Midbrain (tissue), 1 donor: ENCODE measurements at places on chromosomes 3 and 15.

GRCh38 chr3:157058392-157059071 is 101.4 kb downstream of the CCNL1 start:
- DNase-seq, result no peak

DNA sequence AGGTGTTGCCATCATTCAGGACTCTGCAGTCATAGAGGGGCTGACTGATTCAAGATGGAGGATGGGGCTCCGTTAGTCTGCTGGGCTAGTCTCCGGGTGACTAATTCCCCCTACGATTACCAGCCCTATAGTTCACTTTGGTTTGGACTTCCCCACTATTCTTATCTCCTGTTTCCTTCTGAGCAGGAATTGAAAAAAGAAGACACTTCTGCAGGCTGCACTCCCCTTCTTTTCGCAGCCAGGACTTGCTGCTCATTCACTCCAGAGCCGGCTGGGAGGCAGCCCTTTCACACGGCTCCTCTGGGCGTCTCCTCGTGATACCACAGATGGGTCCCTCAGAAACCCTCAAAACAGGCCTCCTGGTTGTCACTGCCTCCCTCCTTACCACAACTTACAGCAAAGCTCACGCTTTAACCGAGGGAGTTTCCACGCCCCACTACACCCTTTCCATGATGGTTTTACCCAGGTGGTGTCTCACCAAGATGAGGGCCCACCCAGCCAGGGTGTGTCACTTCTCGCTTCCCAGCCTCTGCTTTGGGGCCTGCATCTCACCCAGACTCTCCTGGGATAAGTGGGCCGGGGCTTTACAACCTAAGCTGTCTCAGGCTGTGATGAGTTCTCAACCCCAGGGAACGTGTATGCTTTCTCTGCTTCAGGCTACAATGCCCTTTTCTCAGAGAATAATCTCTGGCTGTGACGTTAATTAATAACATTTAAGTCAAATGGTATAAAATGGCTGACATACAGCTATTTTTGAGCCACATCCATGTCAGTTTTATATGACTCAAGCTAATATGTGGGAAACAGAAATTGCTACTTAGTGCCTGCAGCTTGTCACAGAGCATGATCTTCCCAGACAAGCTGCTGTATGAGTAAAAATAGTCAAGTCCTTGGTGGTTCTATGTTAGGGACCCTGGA is 11.9 kb downstream of the CX3CR1 start:
- no peak for DNase-seq

DNA sequence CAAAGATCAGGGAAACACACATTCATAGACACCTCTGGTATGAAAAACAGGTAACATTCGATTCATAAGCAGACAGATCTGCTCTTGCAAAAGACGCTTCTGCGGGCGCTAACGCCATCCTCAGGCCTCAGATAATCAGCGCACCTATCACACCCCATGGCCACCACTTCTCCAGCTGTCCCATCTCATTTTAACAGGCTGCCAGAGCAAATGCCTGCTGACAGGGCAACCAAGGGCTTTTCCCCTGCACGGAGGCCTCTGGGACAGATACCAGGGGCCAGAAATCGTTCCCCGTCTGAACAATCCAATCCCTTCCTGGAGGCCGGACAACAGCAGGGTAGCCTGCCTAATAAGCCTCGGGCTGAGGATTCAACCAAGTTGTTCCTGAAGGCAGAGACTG is 15.2 kb downstream of the ABCC5 start:
- DNase-seq, result no peak

DNA sequence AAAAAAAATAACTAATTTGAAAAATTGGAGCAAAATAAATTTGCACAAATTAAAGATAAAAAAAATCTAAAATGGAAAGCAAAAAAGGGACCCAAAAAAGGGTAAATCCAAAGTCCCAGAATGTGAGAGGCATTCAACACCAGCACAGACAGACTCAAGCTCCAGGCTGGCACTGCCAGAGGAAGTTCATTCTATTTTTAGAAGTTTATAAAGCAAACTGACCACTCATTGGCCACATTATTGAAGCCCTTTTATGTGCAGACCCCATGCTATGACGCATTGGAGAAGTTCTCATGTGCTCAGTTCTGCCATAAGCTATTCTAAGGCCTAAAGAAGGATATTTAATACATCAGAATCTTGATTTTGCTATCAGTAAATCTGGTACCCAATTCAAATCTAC is 17.6 kb upstream of the BOC start:
- DNase-seq, result no peak

DNA sequence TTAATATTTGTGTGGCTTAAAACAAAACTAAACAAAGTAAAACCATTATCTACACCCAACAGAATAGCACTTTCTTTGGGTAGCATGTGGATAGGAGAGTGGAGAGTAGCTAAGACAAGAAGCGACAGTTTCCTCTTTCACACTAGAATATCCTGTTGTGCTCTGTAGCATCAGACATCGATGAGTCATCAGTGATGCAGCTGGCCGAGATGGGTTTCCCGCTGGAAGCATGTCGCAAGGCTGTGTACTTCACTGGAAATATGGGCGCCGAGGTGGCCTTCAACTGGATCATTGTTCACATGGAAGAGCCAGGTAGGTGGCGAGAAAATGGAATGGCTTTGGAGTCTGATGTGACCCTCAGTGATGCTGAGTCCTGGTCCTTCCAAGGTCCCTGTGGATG is 108.1 kb downstream of the USP13 start:
- DNase-seq, result no peak

- DNase-seq, result no peak
These were observed 29.8 kb downstream of the RARB start for GRCh38 chr3:25457671-25458419.

- no peak for DNase-seq
These were observed 435.4 kb upstream of the GOLIM4 start for GRCh38 chr3:168531116-168531515.

DNA sequence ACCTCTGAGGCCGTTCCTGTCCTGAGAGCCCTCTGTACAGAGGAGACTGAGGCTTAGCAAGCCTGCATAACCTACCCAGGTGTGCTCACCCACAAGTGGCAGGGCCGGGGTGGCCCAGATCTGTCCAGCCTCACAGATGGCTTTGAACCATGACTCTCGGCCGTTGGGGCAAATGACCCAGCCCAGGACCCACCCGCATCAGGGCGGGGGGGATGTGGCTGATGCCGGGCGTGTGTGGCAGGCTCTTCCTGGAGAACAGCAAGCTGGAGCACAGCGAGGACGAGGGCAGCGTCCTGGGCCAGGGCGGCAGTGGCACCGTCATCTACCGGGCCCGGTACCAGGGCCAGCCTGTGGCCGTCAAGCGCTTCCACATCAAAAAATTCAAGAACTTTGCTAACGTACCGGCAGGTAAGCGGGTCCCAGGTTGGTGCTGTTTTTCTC is 133.5 kb downstream of the LRRK1 start:
- no peak for DNase-seq

GRCh38 chr3:141808586-141808985 is 45.4 kb downstream of the GRK7 start:
- DNase-seq, result no peak

DNA sequence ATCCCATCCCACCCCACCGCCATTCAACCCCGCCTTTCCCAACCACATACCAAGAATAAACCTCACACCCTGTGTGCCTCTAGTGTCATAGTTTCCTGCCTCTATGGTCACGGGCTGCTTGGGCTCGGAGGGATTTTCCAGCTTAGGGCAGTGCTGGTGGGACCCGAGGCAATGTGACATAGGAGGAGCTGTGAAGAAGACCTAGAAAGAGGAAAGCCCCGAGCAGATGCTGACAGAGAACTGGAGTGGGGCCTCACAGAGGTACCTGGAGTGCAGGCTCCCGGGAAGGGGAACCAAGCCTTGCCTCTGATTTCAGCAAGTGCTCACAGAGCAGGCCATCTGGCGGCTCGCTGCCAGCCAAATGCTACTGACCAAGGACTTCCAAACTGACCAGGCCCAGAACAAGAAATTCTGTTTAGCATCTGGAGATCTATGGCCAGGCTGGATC is 27.5 kb downstream of the BHLHE40 start:
- DNase-seq, result no peak

- no peak for DNase-seq
These were observed 297.5 kb upstream of the STT3B start for GRCh38 chr3:31235062-31235700.

DNA sequence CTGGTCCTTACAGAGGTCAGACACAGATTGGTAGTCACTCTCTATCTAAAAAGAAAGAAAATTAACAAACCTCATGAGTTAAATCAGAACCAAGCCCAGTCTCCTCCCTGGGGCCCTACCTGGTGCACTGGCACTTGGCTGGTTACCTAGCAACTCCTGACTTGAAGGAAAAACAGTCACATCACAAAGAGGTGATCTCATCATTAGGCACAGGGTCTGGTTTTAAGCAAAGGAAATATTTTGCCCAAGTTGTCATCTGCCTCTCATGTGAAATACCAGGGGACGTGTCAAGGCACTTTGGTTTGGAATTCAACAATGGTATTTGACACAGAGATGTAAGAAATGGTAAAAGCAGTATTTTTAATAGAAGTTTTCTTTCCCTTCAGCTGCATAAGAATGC is 47.7 kb upstream of the FMN1 start:
- DNase-seq, result no peak

DNA sequence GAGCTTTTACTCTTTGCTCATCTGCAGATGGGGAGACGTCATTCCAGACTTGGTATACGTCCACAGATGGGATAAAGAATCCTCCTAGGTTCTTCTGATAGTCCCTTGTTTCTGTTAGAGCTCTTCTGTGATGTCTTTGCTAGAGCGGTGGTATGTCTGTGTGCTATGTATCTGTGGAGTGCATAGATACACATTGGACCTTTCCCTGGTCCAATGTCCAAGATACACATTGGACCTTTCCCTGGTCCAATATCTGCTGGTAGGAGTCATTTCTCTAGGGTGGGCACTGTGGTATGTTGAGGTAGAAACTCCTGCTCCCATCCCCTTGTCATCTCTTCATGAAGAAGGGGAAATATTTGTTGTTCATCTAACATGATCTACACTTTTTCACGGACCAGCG is 47.5 kb upstream of the LPP start:
- DNase-seq, result no peak

- no peak for DNase-seq
These were observed 24.1 kb downstream of the TMEM40 start for GRCh38 chr3:12734960-12735359.

DNA sequence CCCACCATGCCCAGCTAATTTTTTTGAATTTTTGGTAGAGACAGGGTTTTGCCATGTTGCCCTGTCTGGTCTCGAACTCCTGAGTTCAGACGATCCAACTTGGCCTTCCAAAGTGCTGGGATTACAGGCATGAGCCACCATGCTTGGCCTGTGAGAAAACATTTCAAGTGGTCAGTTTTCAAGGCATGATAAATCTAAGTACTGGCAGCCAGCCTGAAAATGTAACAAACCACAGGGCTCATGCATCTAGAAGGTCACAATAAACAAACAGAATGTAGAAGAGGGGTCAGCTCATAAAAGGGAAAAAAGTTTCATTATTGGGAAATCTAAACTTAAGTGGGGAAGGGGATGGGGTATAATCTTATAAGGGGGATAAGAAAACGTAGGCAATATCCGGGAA is 39.9 kb downstream of the PPCDC start:
- no peak for DNase-seq

- DNase-seq, result no peak
These were observed 223.2 kb downstream of the MTHFS start for GRCh38 chr15:79673416-79674123.

GRCh38 chr3:111012388-111013248 is 59.0 kb upstream of the NECTIN3 start:
- DNase-seq, result no peak

GRCh38 chr3:4996223-4996765 is 17.1 kb downstream of the BHLHE40 start:
- no peak for DNase-seq

DNA sequence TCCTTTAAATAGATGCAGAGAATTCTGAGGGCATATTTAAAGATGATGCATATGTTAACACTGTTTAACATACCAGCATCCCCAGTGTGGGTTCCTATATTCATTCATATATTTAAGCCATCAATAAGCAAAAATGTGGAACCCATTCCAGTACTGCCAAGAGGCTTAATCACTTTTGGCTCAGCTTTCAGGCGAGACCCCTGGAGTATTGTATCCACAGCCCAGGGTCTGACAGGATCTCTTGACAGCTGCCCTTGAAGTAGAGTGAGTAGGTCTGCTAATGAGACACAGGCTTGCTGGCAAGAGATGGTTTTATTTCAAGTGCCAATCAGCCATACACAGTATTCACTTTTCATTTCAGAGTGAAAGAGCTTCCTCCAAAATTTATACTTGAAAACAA is 367.3 kb downstream of the OCA2 start:
- no peak for DNase-seq

GRCh38 chr3:143339451-143339850 is 219.9 kb downstream of the CHST2 start:
- no peak for DNase-seq

- no peak for DNase-seq
These were observed 25.1 kb upstream of the ANKRD34C start for GRCh38 chr15:79257454-79257853.

GRCh38 chr3:53490459-53490968 is 3.9 kb upstream of the CACNA1D start:
- DNase-seq, result no peak

GRCh38 chr3:174891524-174892203 is 32.5 kb downstream of the NAALADL2 start:
- DNase-seq, result no peak

DNA sequence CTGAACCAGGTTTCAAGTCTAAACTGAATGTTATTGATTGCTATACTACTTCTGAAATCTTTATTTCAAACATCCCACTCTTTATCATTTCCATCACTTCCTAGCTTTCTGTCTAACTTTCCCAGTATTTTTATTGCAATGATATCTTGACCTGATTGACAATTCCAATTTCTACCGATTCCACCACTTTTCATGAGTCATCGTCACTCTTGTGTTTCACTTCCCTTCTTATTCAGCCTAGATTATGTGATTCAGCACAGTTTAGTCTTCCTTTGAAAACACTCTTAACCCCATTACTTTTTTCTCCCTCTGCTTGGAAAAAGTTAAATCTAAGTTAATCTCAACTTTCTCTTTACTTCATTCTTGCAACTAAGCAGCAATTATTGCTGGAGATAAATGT is 62.6 kb downstream of the SLC7A14 start:
- no peak for DNase-seq

DNA sequence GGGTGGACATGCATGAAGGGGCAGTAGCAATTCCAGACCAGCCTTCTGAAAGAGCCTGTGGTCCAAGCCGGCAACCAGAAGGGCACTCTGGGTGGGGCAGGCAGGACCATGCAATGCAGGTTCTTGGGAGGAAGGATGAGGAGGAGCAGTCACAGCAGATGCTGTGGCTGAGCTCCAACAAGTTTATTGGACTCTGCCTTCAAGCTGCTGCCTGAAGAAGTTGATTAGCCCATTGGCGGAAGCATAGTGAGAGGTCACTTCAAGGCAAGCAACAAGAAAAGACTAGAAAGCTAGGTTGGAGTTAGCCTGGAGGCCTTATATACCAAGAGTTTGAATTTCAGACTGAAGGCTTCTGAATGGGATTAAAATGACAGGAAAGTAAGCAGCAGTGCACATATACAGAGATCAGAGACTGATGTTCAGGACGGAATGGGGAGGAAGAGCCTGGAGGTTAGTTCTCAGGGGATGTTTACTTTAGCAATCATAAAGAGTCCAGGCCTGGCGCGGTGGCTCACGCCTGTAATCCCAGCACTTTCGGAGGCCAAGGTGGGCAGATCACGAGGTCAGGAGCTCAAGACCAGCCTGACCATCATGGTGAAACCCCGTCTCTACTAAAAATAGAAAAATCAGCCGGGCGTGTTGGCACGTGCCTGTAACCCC is 39.9 kb downstream of the SFMBT1 start:
- no peak for DNase-seq

- DNase-seq, result no peak
These were observed 26.3 kb downstream of the ESYT3 start for GRCh38 chr3:138460536-138461205.
